ENCODE measurements at places on chromosomes 3 and 15. TPM values are rescaled to one million over a fixed set of nuclear protein-coding genes. Genes with fewer than 3 reads are reported as not detected.

Gene SLC15A2
- 0.35 TPM for total RNA-seq

Gene TASOR
- 23.1 TPM for total RNA-seq

Gene OR5K2
- total RNA-seq, result not detected

Gene TGM4
- 0.08 TPM for total RNA-seq

Gene CCDC54
- total RNA-seq, result not detected

Gene MKRN3
- 2.0 TPM for total RNA-seq

Gene KBTBD13
- not detected for total RNA-seq

Gene VWA5B2
- 0.35 TPM for total RNA-seq

Gene CNTN6
- not detected for total RNA-seq

Gene TICRR
- total RNA-seq, result 14.0 TPM

Gene PRTG
- 8.2 TPM for total RNA-seq

Gene TRAT1
- total RNA-seq, result not detected

Gene PGBD4
- total RNA-seq, result 1.1 TPM

Gene PATL2
- total RNA-seq, result 0.34 TPM

Gene FRMD5
- 4.1 TPM for total RNA-seq

Gene GPR62
- total RNA-seq, result not detected

Gene SCN11A
- total RNA-seq, result not detected

Gene GP5
- not detected for total RNA-seq

Gene SNTN
- not detected for total RNA-seq

Gene SLITRK3
- total RNA-seq, result not detected

Gene ZNF660
- total RNA-seq, result not detected

Gene EXD1
- total RNA-seq, result not detected

Gene SNURF
- 8.6 TPM for total RNA-seq
